Breast epithelium (tissue), 4 donors: ENCODE measurements at places on chromosomes 3 and 15. TPM values are rescaled to one million over a fixed set of nuclear protein-coding genes. Genes with fewer than 3 reads are reported as not detected.

DNA sequence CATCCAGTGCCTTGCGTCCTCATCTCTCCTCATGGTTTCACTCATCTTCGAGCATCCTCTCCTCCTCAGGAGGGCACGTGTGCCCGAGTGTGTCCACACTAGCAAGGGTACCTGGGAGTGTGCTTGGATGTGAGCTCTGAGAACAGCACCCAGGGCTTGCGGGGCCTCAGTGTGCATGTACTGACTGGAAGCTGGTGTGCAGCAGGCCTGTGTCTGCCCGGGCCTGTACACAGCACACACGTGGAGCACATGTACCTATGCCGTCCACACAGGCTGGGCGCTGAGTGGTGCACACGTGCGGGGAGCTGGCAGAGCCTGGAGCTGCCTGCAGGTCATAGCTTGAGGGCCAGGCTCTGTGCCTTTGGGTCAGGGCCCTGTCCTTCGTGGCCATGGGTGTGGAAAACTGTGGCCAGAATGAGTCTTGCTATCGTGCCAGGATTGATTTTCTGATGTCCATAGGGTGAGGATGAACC is 34.9 kb downstream of the TSPAN3 start:
- DNase-seq: no peak

- DNase-seq: no peak
Measured at GRCh38 chr3:194736277-194736895, 50.7 kb downstream of the FAM43A start.

The CDHR4 gene
- not detected for total RNA-seq

DNA sequence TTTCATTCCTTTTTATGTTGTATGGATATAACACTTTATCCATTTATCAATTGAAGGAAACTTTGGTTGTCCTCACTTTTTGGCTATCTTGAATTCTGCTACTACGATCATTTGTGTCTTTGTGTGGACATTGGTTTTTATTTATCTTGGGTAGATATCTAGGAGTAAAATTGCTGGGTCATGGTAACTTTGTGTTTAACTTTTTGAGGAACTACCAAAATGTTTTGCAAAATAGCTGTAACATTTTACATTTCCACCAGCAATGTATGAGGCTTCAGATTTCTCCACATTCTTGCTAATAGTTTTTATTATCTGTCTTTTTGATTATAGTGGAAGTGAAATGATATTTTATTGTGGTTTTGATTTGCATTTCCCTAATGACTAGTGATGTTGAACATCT is 55.6 kb downstream of the TLNRD1 start:
- DNase-seq: no peak

The SIDT1 gene
- 52.8 TPM for total RNA-seq

GRCh38 chr3:40173227-40173721 is 136.2 kb upstream of the EIF1B start:
- no peak for DNase-seq

DNA sequence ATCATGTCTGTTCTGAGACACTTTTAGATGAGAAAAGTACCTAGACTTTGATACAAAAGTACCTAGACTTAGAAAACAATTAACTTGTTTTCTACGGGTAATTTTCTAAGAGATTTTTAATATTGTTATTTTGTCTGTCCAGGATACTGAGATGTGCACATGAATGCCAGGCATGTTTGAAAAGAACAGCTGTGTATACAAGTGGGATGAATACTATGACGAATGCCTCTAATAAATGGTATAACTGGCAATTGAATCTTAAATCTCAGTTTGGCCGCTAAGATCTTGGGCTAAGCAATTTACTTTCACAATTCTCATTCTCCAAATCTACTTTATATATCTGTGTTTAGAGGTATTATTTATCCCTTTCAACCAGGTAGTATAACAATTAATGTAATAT is 207.4 kb downstream of the CBLB start:
- no peak for DNase-seq

GRCh38 chr15:93658026-93658816 is 569.2 kb upstream of the RGMA start:
- no peak for DNase-seq

DNA sequence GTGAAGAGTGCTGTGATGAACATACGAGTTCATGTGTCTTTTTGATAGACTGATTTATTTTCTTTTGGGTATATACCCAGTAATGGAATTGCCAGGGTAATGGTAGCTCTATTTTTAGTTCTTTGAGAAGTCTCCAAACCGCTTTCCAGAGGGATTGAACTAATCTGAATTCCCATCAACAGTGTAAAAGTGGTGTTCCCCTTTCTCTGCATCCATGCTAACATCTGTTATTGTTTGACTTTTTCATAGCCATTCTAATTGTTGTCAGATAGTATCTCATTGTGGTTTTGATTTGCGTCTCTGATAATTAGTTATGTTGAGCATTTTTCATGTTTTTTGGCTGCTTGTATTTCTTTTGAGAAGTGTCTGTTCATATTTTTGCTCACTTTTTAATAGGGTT is 54.8 kb upstream of the UTS2B start:
- DNase-seq: no peak

- DNase-seq: no peak
Measured at GRCh38 chr3:147015334-147015733, 391.0 kb downstream of the ZIC4 start.

DNA sequence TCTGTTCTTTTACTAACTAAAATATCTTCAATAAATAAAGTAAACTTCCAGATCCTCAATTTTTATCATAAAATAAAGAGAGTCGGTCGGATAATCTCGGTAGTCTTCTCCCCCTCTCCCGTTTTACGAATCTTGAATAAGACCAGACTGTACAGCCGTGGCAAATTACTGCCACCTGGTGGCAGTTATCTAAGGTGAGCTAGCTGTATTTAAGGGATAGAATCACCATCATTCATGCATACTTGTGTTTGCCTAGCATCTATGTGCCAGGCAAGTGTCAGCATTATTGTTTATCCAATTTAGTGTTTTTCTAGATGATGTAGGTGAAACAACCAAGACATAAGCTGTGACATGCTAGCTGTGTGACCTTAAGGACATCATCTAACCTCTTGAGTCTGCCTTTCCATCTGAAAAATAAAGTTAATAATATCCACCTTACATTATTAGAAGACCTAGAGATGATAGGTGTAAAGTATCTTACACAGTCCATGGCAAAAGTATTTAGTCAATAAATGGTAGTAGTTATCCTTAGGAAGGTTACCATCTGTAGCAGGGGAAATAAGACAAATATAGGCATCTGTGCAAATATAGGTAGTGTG is 21.3 kb downstream of the DUT start:
- DNase-seq: peak; percentile 29

DNA sequence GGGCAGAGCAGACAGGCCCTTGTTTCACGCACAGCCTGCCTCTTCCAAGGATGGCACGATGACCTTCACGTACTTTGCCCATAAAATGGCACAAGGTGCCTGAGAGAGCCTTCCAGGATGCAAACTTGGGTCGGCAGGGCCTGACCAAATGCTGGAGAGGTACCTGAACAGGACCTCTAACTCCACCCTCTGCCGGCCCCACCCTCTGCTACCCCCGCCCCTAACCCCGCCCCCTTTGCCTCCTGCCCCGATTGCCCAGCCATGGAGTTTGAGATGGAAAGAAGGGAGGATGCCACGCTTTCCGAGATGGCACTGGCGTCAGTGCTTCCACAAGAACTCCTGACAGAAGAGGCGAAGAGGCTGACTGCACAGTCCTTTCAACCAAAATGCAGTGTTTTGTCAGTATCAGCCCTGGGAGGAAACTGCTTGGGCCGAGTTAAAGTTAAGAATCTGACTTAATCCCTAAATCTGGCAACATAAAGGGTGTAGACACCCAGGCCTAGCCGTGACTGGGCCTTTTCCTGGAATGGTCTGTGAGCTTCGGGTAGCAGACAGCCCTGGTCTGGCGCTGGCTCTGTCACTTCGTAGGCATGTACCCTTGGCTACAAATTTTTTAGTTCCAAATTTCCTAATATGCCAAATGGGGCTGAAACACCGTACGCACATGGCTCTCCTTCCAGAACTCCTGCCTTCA is 230.3 kb upstream of the RGMA start:
- DNase-seq: no peak

DNA sequence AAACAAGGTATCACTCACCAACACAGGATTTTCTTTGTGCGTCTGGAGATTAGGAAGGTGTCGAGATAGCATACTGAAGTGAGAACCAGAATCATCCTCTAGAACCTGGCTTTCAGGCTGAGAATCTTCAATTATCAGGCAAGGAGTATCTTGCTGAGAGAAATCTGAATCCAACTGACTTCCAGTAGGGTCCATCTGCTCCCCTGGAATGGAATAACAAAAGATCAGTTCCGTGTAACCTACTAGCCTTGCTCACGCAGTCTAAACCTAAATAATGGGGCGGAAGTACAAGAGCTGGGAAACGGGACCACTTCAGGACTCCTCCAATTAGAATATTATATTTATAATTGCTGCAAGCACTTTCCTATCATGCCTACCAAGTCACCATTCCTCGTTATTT is 690 bp downstream of the TP53BP1 start:
- DNase-seq: no peak

DNA sequence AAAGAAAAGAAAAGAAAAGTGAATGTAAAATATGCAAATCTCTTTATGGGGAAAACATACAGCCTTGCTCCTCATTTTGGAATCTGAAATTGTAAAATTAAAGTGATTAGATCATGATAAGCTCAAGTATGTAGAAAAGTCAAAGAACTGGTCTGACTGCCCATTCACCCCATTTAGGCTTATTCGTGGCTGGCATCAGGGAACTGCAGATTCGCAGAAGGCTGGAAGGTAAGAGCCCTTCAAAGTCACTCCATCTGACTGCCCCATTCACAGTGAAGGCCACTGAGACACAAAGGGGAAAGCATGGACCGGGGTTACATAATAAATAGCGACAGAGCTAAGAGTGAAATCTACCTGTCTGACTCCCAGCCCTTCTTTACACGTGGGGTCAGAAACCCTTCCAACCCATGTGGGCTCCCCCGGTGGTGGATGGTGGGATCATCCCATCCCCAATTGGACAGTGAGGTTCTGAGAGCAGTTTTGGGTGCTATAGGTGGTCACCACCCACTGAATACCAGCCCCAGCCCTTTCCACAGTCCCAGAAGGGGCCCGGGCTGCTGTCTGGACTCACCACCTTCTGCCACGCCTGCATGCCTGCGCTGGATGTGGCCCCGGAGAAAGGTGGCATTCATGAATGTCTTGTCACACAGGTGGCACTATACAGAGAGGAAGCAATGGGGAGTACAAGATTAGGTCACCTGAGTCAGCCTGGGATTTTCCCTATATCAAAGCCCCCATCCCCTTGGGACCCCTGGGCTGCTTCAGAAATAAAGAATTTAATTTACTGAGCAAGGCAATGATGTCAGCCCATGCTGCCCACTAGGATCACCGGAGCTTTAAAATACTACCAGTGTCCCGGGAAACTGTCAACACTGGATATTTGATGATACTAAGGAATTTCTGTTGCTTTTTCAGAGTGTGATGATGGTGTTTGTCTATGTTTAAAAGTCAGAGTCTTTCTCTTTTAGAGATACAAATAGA is 17.9 kb downstream of the DZIP1L start:
- no peak for DNase-seq

DNA sequence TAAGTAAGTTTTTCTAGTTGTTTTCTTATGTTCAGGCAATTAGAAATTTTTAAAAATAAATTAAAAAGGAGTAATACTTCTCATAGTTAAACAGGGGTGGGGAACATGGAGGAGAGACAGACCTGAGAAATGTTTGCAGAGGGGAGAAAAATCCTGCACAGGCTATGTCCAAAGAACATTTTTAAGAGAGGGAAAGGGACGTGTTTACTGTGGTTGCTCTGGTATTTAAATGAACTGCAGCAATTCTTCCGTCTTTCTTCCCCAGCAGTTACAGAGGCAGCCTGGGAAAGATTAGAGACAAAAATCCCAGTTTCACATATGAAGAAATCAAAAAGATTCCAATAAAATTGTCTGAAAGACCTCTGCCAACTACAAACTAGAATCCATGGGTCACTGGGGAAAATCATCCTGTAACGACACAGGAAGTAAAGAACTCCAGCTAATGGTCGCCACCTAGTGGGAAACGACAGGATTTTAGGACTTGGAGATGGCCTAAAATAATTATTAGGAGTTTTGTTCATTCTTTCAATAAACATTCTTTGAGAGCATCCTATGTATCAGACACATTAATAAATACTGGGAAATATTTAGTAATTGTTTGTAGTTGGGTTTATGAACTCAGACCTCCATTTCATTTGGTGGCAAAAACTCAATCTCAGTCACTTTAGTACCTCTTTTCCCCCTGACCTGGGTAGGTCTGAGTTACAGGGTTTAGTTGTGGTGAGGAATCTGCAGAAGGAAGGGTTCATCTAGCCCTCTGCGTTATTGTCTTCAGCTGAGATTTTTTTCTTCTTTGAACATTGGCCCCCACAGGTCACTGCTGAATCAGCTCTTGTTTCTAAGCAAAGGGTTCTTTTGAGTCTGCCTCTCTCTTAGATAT is 69.9 kb upstream of the GOLIM4 start:
- DNase-seq: peak; percentile 46

GRCh38 chr3:185175370-185175987 is 22.6 kb upstream of the C3orf70 start:
- DNase-seq: no peak

- peak; percentile 92 for DNase-seq
Measured at GRCh38 chr15:63041974-63042876, at the start of gene TPM1. Gene TPM1, plus strand, starts transcription at chr15:63042747. Its CDS starts 83 bp downstream, at chr15:63042830.

GRCh38 chr3:59422312-59422711 is 372.5 kb upstream of the CFAP20DC start:
- no peak for DNase-seq

The TNFSF10 gene
- total RNA-seq: 37.0 TPM

GRCh38 chr3:175020101-175020500 is 161.0 kb downstream of the NAALADL2 start:
- no peak for DNase-seq

The APEH gene
- 70.1 TPM for total RNA-seq

DNA sequence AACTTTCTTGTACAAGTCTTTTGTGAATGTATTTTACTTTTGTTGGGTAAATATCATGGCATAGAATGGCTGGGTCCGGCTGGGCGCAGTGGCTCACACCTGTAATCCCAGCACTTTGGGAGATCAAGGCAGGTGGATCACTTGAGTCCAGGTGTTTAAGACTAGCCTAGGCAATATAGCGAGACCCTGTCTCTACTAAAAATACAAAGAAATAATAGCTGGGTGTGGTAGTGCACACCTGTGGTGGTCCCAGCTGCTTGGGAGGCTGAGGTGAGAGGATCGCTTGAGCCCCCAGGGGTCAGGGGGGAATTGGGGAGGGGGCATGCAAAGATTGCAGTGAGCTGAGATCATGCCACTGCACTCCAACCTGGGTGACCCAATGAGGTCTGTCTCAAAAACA is 52.9 kb downstream of the ANP32A start:
- no peak for DNase-seq

The CHL1 gene
- total RNA-seq: 34.8 TPM

The ACKR4 gene
- total RNA-seq: 1.1 TPM

GRCh38 chr3:195467641-195468390 is 25.0 kb upstream of the ACAP2 start:
- DNase-seq: no peak

DNA sequence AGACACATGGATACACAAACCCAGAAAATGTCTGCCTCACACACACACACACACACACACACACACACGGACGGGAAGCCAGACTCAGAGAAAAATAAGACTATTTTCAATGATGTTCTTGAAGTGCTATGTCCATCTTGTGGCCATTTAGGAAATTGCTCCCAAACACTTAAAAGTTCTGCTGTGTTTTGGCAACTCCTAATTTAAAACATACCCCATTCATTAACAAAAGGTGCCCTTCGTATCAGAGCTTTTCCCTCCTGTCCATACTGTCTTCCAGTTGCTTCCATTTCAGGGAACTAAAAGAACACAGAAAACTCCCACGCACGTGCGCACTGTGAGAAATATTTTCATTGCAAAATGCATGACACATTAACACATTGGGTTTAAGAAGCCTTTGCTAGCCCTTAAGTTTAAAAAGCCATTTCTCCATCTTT is 44.6 kb downstream of the SLC12A1 start:
- DNase-seq: no peak
